Cardiac ventricle fibroblast (primary cell): ENCODE measurements at places on chromosomes 16 and 17. TPM values are rescaled to one million over a fixed set of nuclear protein-coding genes. Genes with fewer than 3 reads are reported as not detected.

STX1B gene
- total RNA-seq: 0.25 and 0.29 TPM in 2 replicates

PRSS8 gene
- total RNA-seq: not detected in 2 replicates

EVPLL gene
- not detected in 2 replicates for total RNA-seq

OTOP3 gene
- total RNA-seq: not detected in 2 replicates

ZG16B gene
- total RNA-seq: 0.25 and 0.78 TPM in 2 replicates

KRT13 gene
- 0.75 TPM in 1 of 2 replicates, not detected in the other for total RNA-seq

CD300H gene
- not detected in 2 replicates for total RNA-seq

ACSM2A gene
- total RNA-seq: 0.10 TPM in 1 of 2 replicates, not detected in the other

KCNH6 gene
- not detected in 2 replicates for total RNA-seq

GUCY2D gene
- total RNA-seq: not detected in 2 replicates

ZNF469 gene
- total RNA-seq: 6.3 and 7.1 TPM in 2 replicates

TUBB3 gene
- total RNA-seq: 63.9 and 72.3 TPM in 2 replicates

SNRNP25 gene
- 16.4 and 20.7 TPM in 2 replicates for total RNA-seq

POLR2A gene
- total RNA-seq: 67.3 and 74.0 TPM in 2 replicates

IL17C gene
- total RNA-seq: not detected in 2 replicates

VASN gene
- 96.0 and 96.3 TPM in 2 replicates for total RNA-seq

TNS4 gene
- total RNA-seq: under 0.01 and 0.06 TPM in 2 replicates

PRDM7 gene
- total RNA-seq: not detected in 2 replicates

ATXN7L3 gene
- 40.0 and 41.2 TPM in 2 replicates for total RNA-seq

CLEC10A gene
- total RNA-seq: 0.24 TPM in 1 of 2 replicates, not detected in the other

ABCC12 gene
- 0.10 and 0.12 TPM in 2 replicates for total RNA-seq

SECTM1 gene
- total RNA-seq: 8.6 and 12.6 TPM in 2 replicates

GRIN2A gene
- total RNA-seq: not detected in 2 replicates

TEKT1 gene
- total RNA-seq: not detected in 2 replicates

TBX2 gene
- 13.8 and 15.9 TPM in 2 replicates for total RNA-seq

C1QTNF8 gene
- not detected in 2 replicates for total RNA-seq

PDPK1 gene
- total RNA-seq: 18.4 and 20.2 TPM in 2 replicates

GLIS2 gene
- 8.0 and 9.4 TPM in 2 replicates for total RNA-seq

PITPNM3 gene
- 0.62 and 1.2 TPM in 2 replicates for total RNA-seq

GP1BA gene
- not detected in 2 replicates for total RNA-seq

C1QTNF1 gene
- total RNA-seq: 587 and 650 TPM in 2 replicates

HSD17B2 gene
- total RNA-seq: not detected in 2 replicates

DERL2 gene
- 30.0 and 33.4 TPM in 2 replicates for total RNA-seq

PYY gene
- total RNA-seq: not detected in 2 replicates

PRSS53 gene
- total RNA-seq: 1.2 and 3.2 TPM in 2 replicates

ACAP1 gene
- total RNA-seq: 0.73 TPM in 1 of 2 replicates, not detected in the other

AMDHD2 gene
- total RNA-seq: 21.1 and 34.5 TPM in 2 replicates

SLC16A5 gene
- total RNA-seq: 2.8 and 4.2 TPM in 2 replicates

KRT16 gene
- total RNA-seq: not detected in 2 replicates

CMTM4 gene
- 10.8 and 11.0 TPM in 2 replicates for total RNA-seq

HP gene
- 7.2 and 17.7 TPM in 2 replicates for total RNA-seq

CLDN7 gene
- total RNA-seq: 2.0 TPM in 1 of 2 replicates, not detected in the other

P2RX5 gene
- 0.20 and 1.2 TPM in 2 replicates for total RNA-seq

MYOCD gene
- not detected in 2 replicates for total RNA-seq

HOXB3 gene
- 0.37 and 0.73 TPM in 2 replicates for total RNA-seq

PRSS36 gene
- 0.20 TPM in 1 of 2 replicates, not detected in the other for total RNA-seq

KRT28 gene
- not detected in 2 replicates for total RNA-seq

QPRT gene
- total RNA-seq: 4.1 and 6.0 TPM in 2 replicates

CIITA gene
- 0.19 and 1.9 TPM in 2 replicates for total RNA-seq

HASPIN gene
- total RNA-seq: 0.31 and 1.6 TPM in 2 replicates

GLOD4 gene
- 40.3 and 78.4 TPM in 2 replicates for total RNA-seq
